ENCODE measurements at places on chromosomes 5 and 9.

GRCh38 chr5:123289210-123289609 lies 134.0 kb downstream of the CEP120 start:
- DNase-seq = no peak

- no peak for DNase-seq
Measured at GRCh38 chr5:56862909-56863308, 46.5 kb upstream of the SETD9 start.

DNA sequence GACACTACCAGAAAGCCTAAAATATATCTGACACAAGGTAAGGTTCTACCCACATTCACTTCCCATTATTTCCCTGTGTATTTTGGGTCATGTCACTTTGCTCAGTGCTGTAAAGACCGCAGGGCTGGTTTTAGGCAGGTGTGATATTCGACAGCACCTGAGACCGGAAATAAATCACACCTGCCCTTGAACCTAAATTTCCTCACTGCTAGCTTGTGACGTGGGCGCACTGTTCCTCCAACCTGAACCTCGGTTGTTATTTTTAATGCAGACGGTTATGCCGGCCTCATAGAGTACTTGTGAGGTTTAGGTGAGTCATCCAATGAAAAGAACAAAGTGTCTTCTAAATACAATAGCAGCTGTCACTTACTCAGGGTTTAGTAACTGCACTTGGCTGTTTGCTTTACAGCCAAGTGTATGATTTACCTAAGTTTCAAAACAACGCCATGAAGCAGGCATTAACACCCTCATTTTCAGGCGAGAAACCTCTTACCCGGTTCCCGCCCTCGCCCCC lies 20.7 kb upstream of the ZNF782 start:
- no peak for DNase-seq

GRCh38 chr9:133991214-133991921 lies 756 bp downstream of the VAV2 start:
- DNase-seq = no peak

GRCh38 chr9:6479959-6480358 lies 67.0 kb downstream of the UHRF2 start:
- DNase-seq = no peak

DNA sequence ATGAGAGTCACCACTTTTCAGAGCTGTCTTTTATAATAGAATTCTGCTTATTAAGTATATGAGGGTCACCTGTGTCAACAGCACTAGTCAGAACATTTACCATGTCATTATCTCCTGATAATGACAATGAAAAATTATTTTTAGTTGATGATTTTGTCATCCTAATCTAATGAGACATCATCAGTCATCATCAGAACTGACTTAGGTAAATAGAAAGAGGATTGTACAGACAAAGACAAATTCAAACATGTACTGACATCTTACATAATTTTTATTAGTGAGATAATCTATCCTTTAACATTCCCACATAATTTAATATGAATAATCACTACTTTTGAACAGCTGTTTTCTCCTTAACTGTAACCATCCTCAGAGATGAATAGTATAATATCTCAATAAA lies 22.6 kb downstream of the CDH9 start:
- DNase-seq = no peak

GRCh38 chr5:174325431-174325830 lies 279.9 kb downstream of the NSG2 start:
- no peak for DNase-seq

DNA sequence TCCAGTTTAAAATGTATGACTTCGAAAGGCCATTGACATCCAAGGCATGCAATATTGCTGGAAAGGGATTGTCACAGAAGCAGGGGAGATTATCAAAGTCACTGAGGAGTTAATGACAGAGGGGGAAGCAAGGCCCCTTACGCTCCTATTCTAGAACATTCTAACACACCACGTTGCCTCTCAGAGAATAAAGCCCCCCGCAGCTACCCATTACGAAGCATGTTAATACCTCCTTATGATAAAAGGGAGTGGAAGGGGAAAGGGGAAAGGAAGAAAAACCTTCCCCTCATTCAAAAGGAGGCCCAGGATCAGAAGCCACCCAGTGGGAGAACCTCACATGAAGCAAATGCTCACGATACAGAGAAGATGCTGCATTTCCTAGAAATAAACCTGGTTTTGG lies 213.6 kb downstream of the DAB2IP start:
- DNase-seq = no peak

- no peak for DNase-seq
Measured at GRCh38 chr9:69785757-69786156, 25.9 kb upstream of the PTAR1 start.

- no peak for DNase-seq
Measured at GRCh38 chr9:127021664-127022363, 100.6 kb downstream of the ANGPTL2 start.

- no peak for DNase-seq
Measured at GRCh38 chr5:177487975-177488374, 9.4 kb downstream of the PDLIM7 start.

GRCh38 chr5:84272771-84273516 lies 111.7 kb downstream of the EDIL3 start:
- no peak for DNase-seq

GRCh38 chr5:132680780-132681475 lies 7.1 kb downstream of the IL4 start:
- no peak for DNase-seq

- DNase-seq = no peak
Measured at GRCh38 chr5:134840811-134841210, 5.0 kb upstream of the C5orf24 start.

- DNase-seq = no peak
Measured at GRCh38 chr9:70363760-70364159, 50.7 kb downstream of the KLF9 start.

DNA sequence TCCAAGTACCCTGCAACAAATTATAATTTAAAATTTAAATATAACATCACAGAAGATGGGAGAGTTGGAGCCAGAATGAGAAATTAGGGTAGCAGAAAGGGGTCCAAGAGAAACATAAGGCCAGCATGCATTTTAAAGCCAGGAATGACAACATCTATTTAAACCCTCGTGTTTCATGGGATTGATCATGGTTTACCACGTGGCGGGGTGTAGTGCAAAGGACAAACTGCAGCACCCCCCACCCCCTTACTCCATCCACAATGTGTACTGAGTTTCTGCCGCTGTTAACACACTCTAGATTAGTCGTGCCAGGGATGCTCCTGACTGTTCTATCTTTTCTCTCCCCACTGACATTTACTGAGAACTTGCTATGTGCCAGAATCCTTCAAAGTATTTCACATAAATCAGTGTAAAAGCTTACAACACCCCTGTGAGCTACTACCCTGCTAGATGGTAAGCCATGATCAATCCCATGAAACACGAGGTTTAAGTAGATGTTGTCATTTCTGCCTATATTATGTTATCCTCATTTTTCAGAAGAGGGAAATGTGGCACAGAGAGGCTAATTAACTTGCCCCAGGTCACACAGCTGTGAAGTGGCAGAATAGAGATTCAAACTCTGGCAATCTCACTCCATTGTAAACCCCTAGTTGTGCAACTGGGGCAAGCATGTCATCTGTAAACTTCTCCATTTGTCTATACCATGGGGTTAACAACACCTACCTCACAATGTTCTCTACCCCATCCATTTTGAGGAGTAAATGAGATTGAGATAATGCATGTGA lies 136.3 kb downstream of the ENTREP1 start:
- no peak for DNase-seq

All from stimulated activated naive CD4-positive, alpha-beta T cell (primary cell).